ENCODE measurements at places on chromosomes 1 and 21.

GRCh38 chr21:41363370-41364270 is 1.8 kb downstream of the MX2 start:
- no peak for DNase-seq

DNA sequence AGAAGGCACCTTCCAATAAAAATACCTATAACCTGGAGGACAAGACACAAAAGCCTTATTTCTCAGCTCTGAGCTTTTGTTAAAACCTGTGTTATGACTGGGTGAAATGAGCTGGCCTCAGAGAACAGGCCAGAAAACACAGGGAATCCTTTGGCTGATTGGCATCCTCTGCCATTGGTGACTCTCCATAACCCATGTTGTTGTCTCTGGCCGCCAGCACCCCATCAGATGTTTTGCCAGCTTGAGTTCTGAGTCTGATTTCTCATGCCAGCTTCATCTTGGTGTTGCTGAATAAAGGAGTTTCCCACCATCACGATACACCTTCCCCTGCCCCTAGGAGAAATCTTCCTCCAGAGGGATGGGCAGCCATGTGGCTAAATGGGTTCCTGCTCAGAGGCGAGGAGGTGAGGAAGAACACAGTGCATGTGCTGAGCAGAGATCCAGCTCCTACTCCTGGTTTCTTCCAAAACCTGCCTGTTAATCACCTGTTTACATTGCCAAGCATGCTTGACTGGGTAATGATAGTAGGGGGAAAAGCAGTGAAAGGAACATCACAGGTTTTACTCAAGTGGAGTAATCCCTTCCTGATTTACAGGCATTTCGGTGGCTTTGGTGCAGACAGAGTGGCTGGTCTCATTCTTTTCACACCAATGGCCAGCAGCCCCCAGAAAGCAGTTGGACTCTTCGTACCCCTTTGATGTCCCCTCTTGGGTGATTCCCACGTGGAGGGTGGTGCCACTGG is 109.8 kb downstream of the ROR1 start:
- no peak for DNase-seq

DNA sequence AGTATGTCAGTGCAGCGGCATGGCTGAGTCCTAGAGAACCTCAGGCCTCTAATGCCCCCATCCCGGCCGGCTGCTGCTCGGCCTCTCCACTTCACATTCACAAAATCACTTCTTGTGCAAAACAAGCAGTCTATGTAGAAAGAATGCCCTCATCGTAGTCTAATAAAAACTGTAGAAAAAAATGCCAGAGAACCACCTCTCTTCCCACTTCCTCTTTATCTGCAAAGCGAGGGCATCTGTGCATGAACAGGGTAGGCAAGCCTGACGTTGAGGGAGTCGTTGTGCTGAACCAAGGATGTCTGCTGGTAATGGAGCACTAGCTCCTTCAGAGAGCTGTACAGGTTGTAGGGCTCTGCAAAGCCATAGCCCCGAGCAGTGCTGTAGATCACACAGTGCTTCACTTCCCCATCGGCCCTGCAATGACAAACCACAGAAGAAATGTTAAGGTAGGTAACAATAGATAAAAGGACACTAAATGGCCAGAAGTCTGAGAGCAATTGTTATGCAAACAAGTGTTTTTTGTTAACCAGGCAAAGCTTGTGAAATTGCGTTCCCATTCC is 88.9 kb downstream of the PIK3R3 start:
- DNase-seq, result no peak

DNA sequence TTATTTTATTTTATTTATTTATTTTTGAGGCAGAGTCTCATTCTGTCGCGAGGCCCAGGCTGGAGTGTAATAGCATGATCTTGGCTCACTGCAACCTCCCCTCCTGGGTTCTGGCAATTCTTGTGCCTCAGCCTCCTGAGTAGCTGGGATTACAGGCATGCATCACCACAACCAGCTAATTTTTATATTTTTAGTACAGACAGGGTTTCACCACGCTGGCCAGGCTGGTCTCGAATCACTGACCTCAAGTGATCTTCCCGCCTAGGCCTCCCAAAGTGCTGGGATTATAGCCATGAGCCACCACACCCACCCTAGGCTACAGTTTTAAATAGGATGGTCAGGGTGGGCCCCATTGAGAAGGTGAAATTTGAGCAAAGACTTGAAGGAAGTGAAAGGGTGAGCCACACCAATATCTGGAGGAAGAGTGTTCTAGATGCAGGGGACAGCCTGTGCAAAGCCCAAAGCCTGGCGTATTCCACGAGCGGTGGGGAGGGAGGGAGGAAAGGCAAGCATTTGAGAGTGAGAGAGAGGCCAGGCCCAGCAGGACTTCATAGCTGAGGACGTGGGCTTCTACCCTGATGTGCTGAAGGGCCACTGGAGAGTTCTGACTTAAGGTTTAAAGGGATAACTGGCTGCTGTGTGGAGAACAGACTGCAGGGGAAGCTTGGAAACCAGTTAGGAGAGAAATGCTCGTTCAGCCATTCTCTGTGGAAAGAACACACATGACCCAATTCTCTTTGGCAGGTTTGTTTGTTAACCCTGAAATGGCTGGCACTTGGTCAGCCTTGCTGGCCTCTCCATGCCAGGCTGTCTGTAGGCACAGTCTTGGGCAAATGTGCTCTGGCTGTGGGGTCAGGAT is 62.6 kb upstream of the FAM20B start:
- DNase-seq, result no peak

GRCh38 chr1:18037651-18038050 is 69.9 kb upstream of the IGSF21 start:
- DNase-seq, result no peak

DNA sequence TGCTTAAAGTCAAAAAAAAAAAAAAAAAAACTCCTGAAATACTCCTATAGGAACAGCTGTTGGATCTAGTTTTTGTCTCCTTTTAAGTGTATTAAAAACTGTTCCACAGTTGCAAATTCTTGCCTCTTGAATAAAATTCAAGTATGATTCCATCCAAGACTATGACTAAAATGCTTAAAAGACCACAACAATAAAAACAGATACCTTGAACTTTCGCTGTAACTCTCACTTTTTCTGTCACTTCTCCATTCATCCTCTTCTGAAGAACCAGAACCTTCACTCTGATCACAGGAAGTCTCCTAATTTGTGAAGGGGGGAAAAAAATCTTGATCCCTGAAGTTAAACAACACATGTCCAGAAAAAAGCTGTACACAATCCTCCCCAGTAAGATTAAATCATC is 55.0 kb upstream of the PSMG1 start:
- DNase-seq, result no peak

DNA sequence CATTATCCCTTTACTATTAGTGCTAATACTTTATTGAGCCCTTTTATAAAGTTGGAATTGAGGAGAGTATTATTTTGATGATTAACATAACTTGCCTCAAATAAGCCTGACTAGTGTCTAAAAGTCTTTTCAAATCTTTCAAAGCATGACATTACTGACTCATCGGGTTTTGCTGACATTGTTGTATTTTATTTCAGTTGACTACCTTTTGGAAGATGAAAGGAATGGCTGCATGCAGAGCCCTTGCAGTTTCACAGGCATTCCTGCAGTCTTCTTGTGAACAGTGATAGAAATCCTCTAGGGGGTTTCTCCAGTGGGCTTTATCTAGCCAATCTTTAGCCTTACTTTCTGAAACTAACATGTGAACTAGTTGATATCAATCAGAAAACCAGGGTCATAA is 43.0 kb upstream of the TMEM61 start:
- peak; percentile 41 for DNase-seq

GRCh38 chr1:74526708-74527107 is 14.3 kb upstream of the LRRC53 start:
- DNase-seq, result no peak

DNA sequence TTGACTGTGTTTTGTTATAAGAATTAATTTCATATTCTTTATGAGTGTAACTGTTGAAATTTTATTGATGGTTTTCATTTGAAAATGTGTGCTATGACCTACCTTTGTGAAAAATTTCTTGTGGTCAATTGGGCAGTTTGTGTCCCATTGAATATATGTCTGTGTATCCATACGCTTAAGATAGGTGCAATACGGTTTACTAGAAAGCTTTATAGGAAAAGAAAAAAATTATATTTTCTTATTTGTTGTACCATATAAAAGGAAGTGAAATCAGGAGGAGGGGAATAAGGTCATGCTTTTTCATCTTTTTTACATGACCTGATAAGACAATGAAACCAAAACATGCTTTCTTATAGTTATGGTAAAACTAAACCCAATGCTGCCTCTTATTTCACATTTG is 807.7 kb downstream of the USP25 start:
- DNase-seq, result no peak

All from fibroblast of skin of right quadriceps (primary cell).